Activated effector memory CD4-positive, alpha-beta T cell treated with Interleukin-2 at 50 U/mL for 16 hours (primary cell): ENCODE measurements at places on chromosomes 11 and 22.

DNA sequence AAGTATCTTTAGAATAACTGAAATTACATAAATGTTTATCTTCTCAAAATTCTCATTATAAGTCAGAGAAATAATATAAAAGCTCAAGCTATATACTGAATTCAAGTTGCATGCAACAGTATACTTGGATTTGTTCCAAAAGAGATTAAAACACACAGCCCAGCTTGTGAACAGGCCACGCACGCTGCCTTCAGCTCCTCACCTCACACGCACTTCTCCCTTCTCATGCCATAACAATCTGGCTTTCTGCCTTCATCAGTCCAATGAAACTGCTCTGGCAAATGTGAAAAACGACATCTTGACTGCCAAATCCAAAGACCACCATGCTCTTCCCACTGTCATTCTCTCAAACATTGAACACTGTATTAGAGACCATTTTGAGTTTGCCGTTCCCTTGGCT, 22.1 kb downstream of the ATP6V1E1 start:
- DNase-seq = no peak

GRCh38 chr11:69891421-69892236, 72.4 kb upstream of the FGF3 start:
- no peak for DNase-seq

DNA sequence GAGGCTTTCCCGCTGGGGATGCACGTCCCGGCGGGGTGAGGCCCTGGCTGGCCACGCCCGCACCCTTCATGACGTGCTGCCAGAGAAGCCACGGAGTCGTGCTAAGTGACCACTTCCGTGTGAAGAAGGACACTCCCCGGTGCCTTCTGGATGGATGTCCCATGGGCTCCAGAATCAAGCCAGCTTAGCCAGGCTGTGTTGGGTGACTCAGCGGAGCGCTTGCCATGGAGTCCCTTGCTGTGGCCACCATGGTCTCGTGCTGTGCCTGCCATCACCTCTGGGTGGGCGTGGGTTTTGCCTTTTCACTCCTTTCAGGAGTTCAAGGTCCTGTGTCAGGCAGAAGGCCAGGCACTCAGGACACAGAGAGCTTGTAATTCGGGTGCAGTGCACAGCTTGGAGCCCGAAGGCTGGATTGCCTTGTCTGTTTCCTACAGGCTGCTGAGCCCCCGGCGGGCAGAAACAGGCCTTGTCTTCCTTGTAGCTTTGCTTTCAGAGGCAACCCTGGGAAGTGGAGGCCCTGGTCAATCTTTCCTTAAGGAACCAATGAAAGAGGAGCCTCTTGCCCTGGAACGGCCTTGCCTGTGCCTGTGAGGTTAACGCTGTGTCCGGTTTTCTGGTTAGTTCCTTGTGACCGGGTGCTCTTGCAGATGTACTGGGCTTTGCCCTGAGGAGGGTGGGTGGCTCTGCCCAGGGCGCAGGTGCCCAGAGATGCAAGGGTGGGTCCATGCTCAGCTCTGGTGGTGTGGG, 268.6 kb downstream of the TBC1D22A start:
- DNase-seq = no peak

DNA sequence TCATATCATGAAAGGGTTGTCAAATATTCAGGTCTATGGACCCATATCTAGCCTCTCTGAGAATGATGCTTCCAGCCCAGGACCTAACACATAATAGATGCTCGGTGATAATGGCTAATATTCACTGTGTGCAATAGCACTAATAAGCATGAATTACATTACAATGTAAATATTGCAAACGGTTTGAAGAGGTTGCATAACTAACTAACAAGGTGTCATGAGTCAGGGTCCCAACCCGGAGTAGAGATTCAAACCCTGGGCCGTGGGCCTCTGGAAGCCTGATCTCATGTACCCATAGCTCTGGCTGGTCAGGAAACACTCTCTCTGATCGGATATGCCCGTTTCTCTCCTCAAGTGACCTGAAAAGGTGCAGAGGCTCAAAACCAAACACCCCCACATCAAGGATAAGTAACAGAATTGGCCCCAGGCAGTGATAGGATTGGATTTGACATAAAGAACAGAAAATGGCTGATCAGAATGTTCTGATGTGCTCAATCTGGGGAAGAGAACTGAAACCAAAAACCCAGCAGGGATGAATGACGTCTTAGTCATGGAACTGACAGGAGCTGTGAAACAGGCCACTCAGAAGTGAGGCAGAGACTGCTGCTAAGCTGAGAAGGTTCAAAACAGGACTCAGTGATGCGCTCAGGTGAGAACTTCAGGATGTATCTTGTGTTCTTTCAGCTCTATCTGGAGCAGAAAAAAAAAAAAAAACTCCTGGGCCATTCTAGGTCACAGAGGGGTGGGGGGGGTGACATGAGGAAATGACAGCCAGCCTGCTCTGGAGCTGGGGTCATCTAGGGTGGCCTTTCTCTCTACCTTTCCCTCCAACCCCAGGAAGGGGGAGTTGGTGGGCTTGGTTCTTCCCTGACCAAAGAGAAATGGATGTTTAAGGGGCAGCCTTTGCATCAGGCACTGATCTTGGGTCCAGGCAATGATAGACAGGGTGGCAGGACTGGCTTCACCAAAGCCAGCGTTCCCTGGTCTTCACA, 6.6 kb upstream of the KCTD17 start:
- no peak for DNase-seq

GRCh38 chr22:17807086-17807485, 32.8 kb upstream of the BID start:
- DNase-seq = no peak

DNA sequence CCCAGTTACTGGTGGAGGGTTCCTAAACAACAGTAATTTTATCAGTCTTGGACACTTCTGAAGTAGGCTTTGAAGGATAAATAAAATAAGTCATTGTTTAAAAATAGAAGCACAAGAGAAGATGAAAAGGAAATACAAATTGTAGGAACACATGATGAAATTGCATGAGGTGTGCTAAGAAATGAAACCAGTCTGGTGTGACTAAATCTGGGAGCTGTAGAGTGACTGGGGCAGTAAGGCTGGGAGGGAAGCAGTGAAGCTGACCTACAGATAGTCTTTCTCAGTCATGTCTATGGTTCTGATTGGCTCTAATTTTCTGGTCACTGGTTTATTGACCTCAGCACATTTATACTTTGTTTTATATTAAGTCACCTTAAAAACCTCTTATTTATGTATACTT, 139.1 kb downstream of the SLC17A6 start:
- no peak for DNase-seq

GRCh38 chr22:43543522-43544288, 131.9 kb downstream of the MPPED1 start:
- no peak for DNase-seq

GRCh38 chr22:26182723-26183122, 13.5 kb downstream of the SEZ6L start:
- DNase-seq = no peak

DNA sequence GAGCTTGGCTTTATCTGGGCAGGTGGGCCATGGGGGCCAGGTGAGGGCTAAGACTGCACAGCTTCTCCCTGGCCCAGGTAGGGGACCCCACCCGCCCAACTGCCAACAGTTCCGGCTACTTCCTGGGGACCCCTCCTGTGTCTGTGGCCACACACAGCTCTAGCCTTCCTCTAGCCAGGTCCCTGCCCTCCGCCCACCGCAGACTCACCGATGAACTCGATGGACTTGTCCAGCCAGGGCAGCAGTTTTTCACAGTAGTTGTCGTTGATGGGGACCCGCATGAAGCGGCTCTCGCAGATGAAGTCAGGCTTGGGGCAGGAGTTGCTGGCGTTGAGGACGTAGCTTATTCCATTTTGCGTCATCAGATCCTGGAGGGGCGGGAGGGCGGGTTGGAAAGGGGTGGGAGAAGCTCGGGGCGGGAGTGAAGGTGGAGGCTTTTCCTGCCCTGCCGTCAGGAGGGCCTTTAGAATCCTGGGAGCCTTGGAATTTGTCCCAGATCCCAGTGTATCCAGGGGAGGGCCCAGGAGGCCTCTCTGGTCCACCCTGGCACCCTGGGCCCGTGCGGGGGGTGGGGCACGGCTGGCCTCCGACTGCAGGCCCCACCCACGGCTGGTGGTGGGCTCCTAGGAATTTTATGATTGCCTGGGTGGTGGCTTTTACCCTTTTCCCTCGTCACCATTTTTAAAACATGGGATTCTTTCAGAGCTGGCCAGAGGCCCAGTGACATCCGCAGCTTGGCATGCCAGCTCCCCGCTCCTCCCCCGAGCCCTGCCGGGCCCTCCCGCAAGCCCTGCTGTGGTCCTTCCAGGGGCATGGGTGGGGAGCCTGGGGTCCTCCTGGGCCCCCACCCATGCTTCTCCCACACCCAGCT, 13.9 kb downstream of the DUSP8 start:
- no peak for DNase-seq

DNA sequence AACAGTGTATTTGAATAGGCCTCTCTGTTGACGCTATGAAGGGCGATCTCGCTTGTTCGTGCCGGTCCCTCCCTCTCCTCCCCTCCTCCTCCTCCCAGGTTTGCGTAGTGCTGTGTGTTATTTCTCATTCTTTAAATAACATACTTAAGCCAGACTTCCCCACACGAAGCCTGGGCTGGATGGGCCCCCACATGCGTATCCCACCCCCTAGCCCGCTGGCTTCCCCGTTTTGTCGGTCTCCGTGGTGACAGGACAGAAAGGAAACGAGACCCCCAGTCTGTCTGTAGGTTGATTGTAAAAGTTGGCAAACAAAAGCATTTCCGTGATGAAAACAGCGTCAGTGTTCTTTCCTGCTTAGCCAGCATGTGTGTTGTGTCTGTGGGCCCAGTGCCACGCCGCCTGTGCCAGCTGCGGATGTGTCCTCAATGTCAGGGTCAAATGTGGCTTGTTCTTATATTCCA, 27.3 kb downstream of the FAM118A start:
- DNase-seq = no peak

DNA sequence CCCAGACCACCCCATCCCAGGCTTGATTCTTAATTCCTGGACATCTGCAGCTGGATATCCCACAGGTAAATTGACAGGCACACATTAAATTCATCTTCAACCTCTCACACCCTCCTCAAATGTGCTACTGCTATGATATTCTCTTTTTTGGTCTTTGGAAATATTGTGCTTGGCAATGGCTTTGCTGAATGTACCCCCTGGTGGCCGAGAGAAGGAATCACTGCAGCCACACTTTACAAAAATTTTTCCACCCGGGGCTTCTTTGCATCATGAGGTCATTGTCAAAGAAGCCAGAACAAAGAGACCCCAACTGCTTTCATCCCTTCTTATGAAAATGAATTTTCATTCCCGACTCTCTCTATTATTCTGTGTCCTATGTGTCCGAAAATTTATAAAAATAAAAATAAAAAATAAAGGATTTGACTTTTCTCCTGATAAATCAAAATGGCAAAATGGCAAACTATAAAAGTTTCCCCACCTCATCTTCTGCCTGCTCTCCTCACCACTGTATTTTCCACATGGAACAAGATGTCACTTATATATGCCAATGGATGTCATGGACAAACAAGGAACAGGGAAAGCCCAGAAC, 15.0 kb upstream of the CYB5R2 start:
- DNase-seq = no peak

GRCh38 chr11:65506290-65506771, 7.5 kb downstream of the MALAT1 start:
- no peak for DNase-seq

DNA sequence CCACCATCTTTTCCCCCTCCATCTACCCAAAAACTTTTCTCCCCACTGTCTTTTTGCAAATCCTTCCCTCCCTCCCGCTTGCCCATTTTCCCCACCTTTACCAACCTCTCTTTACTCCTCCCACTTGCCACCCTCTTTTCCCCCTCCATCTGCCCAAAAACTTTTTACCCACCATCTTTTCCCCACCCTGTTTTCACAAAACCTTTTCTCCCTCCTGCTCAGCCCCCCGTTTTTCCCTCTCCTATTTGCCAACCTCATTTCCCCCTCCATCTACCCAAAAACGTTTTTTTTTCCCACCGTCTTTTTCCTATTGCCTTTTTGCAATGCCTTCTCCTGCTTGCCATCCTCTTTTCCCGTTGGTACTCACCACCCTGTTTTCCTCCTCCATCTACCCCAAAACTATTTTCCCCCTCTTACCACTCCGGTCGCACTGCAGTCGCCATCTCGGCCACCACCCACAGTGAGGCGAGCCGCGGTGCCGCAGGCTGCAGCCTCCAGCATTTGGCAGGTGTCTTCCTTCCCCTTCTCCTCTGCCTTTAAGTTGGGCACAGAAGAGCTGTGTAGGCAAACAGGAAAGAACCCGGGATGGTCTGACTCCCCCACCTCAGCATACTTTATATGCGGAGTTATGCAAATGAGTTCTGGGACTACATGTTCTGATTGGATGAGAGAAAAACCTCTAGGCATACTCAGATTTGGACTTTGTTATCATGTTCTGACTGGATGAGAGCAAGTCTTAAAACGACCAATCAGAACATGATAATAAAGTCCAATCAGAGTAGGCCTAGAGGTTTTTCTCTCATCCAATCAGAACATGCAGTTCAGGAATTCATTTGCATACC, 121.2 kb upstream of the VPREB1 start:
- no peak for DNase-seq

DNA sequence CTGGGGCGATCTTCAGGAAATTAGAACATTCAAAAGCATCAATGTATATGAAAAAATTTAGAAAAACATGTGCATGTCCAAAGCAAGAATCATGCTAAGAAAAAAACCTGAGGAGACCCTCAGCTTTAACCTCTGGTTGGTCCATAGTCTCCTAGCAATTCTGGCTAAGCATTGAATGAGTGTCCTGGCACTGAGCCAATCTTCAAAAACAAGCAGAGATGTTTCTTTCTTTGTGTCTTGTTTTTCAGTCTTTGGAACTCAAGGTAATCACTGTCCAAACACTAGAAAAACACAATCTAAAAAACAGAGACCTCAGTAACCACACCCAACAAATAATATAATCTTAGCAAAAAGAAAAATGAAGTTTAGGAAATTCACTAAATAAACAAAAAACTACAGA, 205.4 kb upstream of the CARD18 start:
- DNase-seq = no peak

- no peak for DNase-seq
Measured at GRCh38 chr22:21961886-21962654, 9.4 kb upstream of the PPM1F start.

DNA sequence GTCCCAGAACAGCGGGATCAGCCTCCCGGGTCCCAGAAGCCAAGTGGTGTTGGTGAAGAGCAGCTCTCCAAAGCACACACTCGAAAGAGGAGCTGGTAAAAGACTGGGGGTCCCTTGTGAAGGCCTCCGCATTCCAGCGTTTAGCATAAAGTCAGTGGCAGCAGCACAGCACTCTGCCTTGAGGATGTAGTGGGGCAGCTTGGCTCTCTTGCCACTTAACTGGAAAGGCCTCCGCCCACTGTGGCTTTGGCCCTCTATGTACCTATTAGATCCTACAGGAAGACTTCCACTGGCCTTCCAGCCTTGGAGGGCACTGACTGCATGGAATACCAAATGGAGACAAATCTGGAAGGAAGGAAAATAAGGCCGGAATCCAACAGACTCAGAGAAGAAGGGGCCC, 1455.3 kb downstream of the BRD1 start:
- no peak for DNase-seq

- DNase-seq = no peak
Measured at GRCh38 chr22:36928786-36929535, 15.5 kb downstream of the CSF2RB start.

- no peak for DNase-seq
Measured at GRCh38 chr11:40380835-40381234, 1078.6 kb downstream of the LRRC4C start.

- no peak for DNase-seq
Measured at GRCh38 chr11:2537010-2537705, 92.3 kb downstream of the KCNQ1 start.

GRCh38 chr11:2205214-2205720, 33.7 kb upstream of the TH start:
- DNase-seq = no peak
